ENCODE measurements at places on chromosomes 12 and 14. TPM values are rescaled to one million over a fixed set of nuclear protein-coding genes. Genes with fewer than 3 reads are reported as not detected.

Gene FAM181A
- total RNA-seq: not detected

Gene PAX9
- not detected for total RNA-seq

Gene ENDOU
- total RNA-seq: not detected

Gene TEX52
- total RNA-seq: 0.16 TPM

Gene ESPL1
- total RNA-seq: 60.8 TPM

Gene LRR1
- 47.9 TPM for total RNA-seq

Gene CMA1
- not detected for total RNA-seq

Gene PRICKLE1
- 0.30 TPM for total RNA-seq

Gene LBHD2
- not detected for total RNA-seq

Gene SLC39A5
- total RNA-seq: 0.53 TPM

Gene LRRC10
- total RNA-seq: not detected

Gene SNRPF
- total RNA-seq: 61.1 TPM

Gene SPATA7
- 3.4 TPM for total RNA-seq

Gene MGP
- not detected for total RNA-seq

Gene TMPRSS12
- not detected for total RNA-seq

Gene KLRC1
- not detected for total RNA-seq
